ENCODE measurements at places on chromosomes 5 and 9.

GRCh38 chr9:106653213-106653612 lies 209.8 kb upstream of the ZNF462 start:
- DNase-seq, result no peak

DNA sequence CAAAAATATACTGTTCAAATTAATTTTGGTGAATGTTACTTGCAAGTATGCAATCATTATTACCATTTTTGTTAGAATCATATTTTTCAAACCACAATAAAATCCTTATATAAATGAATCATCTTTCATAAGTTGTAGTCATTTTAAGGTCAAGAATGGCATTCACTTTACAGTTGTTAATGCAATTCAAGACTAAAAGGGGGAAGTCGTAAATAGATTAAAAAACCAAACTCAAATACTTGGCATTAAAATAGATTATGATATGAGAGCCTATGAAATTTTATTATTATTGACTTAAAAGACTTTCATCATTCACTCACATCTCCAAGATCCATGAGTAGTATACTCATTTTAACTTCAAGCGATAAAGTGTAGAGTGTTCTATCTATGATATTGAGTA lies 11.6 kb downstream of the CDH9 start:
- no peak for DNase-seq

GRCh38 chr5:180043377-180043776 lies 28.2 kb downstream of the RNF130 start:
- DNase-seq, result no peak

GRCh38 chr9:34862043-34862442 lies 96.0 kb upstream of the PHF24 start:
- DNase-seq, result no peak

DNA sequence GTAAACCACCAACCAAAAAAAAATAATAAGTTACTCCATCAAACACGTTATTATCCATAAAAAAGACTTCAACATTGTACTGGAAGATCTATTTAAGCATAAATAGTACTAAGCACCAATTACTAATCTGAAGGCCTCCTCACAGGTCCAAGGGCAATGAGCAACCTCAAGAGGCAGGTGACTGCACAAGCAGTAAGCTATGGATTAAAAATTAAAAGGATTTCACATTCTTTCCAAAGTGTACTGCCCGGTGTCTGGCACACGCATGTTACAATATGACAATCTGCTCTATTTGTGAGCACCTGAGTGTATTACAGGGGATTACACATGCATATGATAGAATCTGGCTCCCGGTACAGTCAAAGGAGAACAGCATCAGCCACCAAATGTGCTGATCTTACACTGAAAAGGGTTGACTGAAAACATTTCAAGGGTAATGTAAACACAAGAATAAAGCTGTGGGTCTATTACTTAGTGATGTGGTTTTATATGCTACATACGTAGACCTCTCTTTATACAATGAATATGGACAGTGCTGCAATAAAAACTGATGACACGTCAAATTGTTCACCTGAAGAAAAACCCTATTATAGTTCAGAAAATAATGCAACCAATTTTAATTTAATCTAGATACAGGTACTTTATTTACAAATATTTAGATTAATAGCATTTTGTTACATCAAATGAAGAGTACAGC lies 22.8 kb downstream of the RAB14 start:
- DNase-seq, result no peak

- DNase-seq, result no peak
These were observed 105.8 kb downstream of the EFNA5 start for GRCh38 chr5:107564931-107565372.

DNA sequence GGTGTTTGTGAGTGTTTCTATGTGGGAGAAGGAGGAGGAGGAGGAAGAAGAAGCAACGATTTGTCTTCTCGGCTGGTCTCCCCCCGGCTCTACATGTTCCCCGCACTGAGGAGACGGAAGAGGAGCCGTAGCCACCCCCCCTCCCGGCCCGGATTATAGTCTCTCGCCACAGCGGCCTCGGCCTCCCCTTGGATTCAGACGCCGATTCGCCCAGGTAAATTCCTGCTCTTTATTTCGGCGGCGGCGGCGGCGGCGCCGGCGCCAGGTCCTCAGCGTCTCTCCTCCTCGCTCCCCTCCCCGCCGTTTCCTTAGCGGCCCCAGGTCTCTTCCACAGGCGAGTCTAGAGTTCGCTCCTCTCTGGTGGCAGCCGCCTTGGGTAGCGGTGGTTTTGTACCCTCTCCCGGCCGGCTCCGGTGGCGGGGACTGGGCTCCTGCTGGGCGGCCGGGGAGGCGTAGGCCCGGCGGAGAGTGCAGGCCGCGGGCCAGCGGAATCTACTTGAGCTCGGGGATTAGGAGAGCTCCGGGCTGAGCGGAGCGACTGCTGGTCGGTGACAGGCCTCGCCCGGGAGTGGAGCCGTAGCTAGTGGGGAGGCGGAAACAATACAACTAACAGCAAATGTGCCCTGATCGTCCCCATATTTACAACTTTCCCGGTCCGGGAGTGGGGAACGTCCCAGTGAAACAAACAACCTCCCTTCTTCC lies 547 bp downstream of the NIPBL start:
- DNase-seq, result peak; percentile 62

GRCh38 chr9:115964710-115965347 lies 188.8 kb upstream of the PAPPA start:
- no peak for DNase-seq

- no peak for DNase-seq
These were observed 7.7 kb upstream of the SCGB3A1 start for GRCh38 chr5:180598797-180599589.

GRCh38 chr9:68533678-68534077 lies 7.0 kb downstream of the TMEM252 start:
- DNase-seq, result no peak

GRCh38 chr5:41122459-41122858 lies 51.3 kb upstream of the MROH2B start:
- DNase-seq, result no peak

- DNase-seq, result no peak
These were observed 5.8 kb downstream of the FPGS start for GRCh38 chr9:127808347-127809001.

DNA sequence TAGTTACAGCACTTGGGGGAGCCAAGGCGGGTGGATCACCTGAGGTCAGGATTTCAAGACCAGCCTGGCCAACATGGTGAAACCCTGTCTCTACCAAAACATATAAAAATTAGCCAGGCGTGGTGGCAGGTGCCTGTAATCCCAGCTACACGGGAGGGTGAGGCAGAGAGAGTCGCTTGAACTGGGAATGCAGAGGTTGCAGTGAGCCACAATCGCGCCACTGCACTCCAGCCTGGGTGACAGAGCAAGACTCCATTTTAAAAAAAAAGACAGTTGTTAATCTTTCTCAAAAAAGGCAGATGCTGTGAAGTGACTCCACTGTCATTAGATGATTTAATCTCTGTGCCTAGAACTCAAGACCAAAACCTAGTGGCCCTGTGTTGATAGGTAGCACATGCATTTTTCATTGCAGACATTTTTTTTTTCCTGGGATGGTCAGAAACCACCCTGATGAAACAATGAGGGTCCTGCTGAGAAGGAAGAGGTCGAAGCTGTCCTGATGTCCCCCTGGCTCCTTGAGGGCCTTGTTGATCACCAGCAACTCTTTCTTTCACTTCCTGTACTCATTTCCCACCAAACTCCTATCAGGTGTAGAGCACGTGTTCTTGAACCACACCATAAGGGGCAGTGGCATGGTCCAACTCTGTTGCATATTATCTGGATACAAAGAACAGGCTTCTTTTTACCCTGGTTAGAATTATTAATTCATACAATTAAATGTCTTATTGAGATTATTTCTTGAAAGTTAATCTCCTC lies 382.2 kb downstream of the ICE1 start:
- no peak for DNase-seq

DNA sequence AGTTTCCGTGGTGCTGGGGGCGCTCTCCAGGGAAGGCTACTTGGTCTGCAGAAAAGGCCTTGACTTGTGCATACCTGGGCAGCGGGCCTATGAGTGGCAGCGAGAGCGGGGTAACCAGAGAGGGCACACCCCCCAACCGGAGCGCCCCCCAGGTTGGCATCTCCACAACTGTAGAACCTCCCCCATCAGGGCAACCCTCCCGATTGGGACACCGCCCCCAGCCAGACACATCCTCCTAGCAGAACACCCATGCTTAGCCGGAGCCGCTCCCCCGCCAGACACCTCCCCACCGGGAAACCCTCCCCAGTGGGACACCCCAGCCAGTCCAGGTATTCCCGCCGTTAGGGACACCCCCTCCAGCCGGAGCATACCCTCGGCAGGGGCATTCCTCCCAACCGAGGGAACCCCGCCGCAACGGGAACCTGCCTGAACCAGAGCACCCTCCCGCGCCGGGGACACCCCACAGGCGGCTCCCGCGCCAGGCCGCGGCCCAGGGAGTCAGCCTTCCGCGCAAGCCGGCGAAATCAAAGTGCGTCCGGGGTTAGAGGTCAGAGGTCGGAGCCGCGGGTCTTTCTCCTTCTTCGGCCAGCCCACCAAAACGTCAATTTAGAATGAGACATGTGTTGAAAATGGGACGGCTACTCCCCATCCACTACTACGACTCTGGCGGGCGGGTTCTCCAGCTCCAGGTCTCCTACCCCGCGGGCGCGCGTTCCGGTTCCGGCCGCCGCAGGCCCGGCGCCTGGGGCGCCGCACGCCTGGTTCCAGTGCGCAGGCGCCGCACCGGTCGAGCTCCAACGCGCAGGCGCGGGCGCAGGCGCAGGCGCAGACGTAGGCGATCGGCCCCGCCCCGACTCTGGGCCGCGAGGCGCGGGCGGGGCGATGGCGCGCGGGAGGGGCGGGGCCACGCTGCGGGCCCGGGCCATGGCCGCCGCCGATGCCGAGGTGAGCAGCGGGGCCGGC lies at the start of gene EHMT1:
EHMT1 (plus strand) TSS at position 901 of the 963 bp plus-strand sequence; CDS start at position 925, 24 bp downstream.
- DNase-seq, result peak; percentile 91

- DNase-seq, result no peak
These were observed 22.1 kb upstream of the UBAP2 start for GRCh38 chr9:34070606-34071324.

GRCh38 chr5:67003685-67003934 lies 193.0 kb downstream of the CD180 start:
- DNase-seq, result no peak

- DNase-seq, result no peak
These were observed 59.4 kb upstream of the C5orf46 start for GRCh38 chr5:147965715-147966114.

- DNase-seq, result no peak
These were observed 140.8 kb downstream of the SLC12A2 start for GRCh38 chr5:128224336-128224735.

DNA sequence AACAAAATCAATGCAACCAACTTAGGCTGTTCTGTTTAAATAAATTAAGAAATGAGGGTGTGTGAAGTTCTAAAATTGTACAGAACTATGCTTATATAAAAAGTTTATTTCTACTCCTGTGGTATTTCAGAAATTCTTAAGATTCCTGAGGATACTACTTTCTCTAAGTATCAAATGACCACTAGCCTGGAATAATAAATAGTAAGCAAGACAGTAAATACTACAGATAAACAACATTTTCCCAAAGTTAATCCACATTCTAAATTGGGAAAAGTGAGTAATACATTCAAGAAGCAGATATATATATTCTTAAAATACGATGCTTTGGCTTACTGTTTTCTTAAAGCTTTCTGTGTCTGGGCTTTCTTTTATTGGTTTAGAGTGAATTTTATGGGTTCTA lies 29.5 kb downstream of the CCNH start:
- no peak for DNase-seq

GRCh38 chr9:98993570-98993945 lies 49.9 kb downstream of the COL15A1 start:
- DNase-seq, result peak; percentile 27

DNA sequence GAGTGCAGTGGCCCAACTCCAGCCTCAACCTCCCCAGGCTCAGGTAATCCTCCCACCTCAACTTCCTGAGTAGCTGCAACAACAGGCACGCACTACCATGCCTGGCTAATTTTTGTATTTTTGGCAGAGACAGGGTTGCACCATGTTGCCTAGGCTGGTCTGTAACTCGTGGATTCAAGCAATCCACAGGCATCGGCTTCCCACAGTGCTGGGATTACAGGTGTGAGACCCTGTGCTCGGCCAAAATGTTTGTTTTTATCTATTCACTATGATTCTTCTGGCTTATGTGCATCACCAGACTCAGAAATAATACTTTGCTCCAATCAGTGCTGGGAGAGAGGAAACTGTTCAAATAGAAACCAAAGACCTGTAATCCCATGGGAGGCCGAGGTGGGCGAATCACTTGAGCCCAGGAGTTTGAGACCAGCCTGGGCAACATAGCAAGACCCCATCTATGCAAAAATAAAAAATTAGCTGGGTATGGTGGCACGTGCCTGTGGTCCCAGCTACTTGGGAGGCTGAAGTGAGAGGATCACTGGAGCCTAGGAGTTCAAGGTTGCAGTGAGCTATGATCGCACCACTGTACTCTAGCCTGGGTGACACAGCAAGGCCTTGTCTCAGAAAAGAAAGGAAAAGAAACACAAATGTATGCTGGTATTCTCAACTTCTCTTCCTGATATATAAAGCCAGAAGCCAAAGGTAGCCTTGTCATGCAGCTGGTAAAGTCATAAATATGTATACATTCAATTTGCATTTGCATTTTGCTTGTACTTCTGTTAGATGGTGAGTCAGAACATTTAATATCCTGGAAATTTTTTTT lies 4.5 kb downstream of the PIP5K1B start:
- no peak for DNase-seq

GRCh38 chr9:84953797-84954705 lies 284.5 kb downstream of the NTRK2 start:
- DNase-seq, result peak; percentile 24
